ENCODE measurements at places on chromosomes 7 and 10.

GRCh38 chr7:151825721-151826120 is 51.2 kb downstream of the PRKAG2 start:
- no peak for DNase-seq

DNA sequence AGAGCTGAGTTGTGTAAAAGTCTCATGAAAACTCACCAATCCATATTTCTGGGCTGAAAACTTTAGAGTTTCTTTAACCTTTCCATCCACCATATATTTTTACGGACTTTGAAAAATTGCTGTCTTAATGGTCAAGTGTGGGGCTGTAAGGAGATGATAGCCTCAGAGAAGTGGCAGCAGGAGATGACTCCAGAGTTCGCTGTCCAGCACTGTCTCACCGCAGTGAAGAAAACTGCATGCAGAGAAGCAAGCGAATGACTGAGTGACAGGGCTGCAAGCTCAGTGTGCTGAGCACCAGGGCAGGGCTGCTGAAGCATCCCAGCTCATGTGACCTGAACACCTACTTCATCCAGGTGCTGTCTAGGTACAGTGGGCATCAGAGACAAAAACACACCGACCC is 564.5 kb downstream of the ACTR3B start:
- no peak for DNase-seq

DNA sequence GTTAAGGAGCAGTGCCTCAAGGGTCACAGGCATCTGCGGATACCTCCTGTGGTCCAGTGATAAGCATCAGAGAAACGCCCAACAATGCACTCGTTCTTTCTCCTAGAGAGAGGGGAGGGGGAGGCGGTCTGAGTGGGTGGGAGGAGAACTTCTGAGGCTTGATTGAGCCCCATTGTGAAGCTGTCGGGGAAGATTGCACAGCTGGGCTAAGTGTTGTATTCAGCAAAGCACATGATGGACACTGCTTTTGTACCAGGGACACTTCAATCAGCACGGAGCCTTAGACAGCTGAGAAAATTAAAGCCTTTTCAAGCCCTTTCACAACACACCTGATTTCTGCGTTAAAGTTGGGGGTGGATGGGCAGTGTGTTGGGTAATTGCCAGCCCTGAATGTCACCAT is 230.3 kb upstream of the GHITM start:
- no peak for DNase-seq

GRCh38 chr7:75559976-75560365 is 67.9 kb downstream of the SPDYE5 start:
- no peak for DNase-seq

- DNase-seq, result no peak
These were observed 95.3 kb downstream of the MYOF start for GRCh38 chr10:93386631-93387369.

DNA sequence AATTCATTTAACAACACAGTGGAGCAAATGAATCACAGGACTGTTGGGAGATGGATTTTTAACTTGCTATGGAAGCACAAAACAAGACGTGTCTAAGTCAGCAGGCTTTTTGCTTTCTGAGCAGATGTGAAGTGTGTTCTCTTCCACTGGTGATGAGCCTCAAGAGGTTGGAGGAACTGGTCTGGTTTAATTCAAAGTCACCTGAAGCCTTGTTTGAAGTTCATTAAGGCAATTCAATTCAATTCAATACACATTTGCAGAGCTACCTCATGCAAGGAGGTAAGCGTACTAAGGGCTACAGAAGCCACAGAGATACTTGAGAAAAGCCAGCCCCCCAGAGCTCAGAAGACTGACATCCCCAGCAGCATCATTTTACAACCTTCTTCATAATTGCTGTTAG is 68.4 kb upstream of the PALS2 start:
- DNase-seq, result no peak

DNA sequence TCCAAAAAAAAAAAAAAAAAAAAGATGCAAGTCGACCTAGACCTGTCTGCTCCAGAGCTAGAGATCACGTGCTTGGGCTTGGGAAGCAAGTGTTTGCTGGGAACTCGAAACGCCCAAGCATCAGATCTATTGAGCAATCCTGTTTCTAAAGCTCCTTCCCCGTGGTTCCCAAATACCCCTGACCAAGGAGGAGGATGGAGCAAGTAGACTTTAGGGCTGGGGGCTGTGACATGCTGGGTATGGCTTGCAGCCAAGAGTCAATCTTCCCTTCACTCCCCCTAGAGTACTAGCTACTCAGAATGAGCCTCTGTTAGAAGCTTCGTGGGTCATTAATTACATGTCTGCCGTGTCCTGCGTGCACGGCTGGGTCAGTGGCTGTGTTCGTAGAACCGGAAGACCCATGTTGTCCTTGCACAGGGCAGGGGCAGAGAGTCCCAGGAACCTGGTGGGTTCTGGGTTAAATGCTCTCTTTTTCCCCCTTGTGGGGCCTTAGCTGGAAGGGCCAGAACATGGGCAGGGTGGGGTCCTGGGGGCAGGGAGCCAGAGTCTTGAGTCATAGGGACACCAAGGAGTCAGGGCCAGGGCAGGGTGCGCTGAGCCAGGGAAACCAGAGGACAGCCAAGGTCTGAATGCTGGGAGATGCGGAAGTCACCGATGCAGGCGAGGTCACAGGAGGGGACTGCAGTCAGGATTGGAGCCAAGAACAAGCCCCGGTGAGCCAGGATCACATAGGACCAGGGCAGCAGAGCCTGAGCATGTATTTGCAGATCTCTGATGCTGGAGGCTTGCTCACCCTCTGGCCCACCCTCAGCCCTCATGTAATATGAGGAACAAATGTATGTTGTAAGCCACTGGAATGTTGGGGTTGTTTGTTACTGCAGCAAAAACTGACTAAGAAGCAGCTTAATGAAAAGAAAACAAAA is 34.6 kb upstream of the TPST1 start:
- peak; percentile 79 for DNase-seq

DNA sequence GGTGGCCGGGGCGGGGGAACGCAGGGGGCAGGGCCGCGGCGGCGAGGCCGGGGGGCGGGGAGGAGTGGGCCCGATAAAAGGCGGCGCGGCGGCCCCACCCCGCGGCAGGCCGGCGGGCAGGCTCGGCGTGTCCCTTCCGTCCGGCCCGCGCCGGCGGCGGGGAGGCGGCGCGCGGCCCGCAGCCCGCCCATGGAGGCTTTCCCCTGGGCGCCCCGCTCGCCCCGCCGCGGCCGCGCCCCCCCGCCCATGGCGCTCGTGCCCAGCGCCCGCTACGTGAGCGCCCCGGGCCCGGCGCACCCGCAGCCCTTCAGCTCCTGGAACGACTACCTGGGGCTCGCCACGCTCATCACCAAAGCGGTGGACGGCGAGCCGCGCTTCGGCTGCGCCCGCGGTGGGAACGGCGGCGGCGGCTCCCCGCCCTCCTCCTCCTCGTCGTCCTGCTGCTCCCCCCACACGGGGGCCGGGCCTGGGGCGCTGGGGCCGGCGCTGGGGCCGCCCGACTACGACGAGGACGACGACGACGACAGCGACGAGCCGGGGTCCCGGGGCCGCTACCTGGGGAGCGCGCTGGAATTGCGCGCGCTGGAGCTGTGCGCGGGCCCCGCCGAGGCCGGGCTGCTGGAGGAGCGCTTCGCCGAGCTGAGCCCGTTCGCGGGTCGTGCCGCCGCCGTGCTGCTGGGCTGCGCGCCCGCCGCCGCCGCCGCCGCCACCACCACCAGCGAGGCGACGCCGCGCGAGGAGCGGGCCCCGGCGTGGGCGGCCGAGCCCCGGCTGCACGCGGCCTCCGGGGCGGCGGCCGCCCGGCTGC is at the start of gene NANOS1:
Gene NANOS1, plus strand, starts transcription at position 102 of the 808 bp plus-strand sequence. Its CDS starts 88 bp downstream, at position 190.
- DNase-seq, result no peak

DNA sequence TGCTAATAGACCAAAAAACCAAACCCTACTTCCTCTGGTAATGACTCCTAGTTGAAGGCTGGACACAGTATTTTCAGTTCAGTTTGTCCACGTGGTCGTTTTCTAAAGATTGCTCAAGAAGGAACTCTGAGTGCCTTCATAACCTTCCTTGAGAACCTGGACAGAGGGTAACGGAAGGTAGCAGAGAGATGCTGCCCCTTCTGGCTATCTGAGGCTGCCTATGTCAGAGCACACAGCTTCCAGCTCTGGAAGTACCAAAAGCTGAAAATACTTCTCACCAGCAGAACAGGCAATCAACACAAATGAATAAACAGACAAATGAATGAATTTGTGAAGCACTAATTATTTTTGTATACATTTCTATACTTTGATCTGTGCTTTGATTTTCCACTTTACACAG is 85.2 kb downstream of the AMPH start:
- DNase-seq, result no peak

GRCh38 chr7:135831455-135832195 is 83.0 kb upstream of the FAM180A start:
- DNase-seq, result no peak

GRCh38 chr7:41637049-41637448 is 65.8 kb downstream of the INHBA start:
- DNase-seq, result no peak

- DNase-seq, result no peak
These were observed 22.6 kb downstream of the PLAC9 start for GRCh38 chr10:80154978-80155695.

GRCh38 chr7:80134115-80134535 is 506 bp upstream of the GNAI1 start:
- DNase-seq, result no peak

DNA sequence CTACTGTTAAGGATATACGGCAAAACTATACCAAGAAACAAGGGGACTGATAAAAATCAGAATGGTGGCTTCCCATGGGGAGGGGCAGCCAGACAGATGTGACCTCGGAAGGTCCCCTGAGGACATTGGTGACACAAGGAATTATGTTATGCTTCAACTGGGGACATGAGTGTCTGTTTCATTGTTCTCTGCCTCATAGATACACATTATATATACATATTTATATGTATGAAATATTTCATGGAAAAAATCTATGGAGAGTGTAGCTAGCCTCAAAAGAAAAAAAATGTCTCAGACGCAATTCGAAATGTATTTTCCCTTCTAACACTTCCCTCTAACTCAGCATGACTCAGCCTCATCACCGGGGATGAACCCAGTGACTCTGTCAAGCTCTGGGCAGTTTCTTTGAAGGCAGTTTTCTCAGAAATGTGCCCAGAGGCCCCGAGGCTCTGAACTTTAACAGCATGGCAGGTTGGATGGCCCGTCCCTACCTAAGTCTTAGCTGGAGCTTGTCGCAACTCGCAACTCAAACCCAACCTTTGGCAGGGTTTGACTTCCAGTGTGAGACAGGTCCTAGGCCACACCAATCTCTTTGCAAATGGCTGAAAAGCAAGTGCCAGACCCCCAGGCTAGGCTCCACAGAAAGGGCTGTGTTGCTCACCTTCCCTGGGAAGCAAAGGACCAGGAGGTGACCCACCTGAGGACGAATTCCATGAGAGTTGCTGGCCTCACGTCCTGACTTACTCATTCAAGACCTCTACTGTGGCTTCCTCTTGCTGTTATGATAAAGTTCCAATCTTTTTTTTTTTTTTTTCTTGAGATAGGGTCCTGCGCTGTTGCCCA is 86.9 kb downstream of the CARD11 start:
- DNase-seq, result no peak

GRCh38 chr7:103715376-103716120 is 269.5 kb upstream of the SLC26A5 start:
- DNase-seq, result no peak

DNA sequence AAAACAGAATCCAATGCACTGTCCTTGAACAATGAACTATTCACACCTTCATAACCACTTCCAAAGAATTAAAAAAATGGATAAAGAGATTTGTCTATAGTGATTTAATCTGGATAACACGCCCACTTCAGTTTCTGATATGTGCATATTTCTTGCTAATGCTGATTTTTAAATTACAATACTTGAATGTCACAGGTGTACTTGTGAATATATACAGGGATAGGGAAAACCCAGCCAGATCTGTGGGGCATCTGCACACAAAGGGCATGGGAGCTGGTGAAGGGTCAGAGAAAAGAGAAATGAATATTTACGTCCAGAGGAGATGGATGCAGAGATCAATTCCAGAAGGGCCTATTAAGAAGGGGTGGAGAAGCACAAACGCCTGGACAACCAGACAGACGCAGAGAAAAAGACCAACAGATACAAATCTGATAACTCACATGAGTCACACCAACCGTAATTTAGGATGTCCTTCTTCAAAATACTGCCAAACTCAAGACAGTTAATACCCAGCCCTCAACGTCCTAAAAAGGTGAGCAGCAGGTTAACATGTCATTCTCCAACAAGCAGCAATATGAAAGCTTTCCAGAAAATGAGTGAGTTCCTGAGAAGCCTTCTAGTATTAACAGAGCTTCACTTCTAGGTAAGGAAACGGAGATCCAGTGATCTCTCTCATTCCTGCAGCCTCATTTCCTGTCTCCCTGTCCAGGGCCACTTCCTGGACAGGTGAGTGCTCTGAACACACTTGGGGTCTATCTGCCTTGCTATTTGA is 41.9 kb downstream of the PIP4K2A start:
- DNase-seq, result no peak

DNA sequence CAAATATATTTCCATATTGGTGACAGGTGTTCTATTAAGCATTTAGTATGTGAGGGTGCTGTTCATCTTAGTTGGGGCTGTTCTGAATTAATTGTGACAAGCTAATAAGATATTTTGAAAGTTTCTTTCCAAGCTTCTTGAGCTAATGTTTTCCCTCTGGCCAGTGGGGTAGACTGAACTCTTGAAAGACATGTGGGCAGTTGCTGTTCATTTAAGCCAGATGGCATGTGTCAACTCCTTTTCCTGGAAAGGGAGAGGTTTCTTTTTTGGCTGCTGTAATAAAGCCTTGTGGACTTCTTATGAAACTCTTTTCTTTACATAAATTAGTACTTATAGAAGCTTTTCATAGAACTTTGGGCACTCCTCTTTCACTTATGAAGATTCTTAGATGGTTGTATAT is 21.7 kb downstream of the RAB18 start:
- DNase-seq, result no peak

DNA sequence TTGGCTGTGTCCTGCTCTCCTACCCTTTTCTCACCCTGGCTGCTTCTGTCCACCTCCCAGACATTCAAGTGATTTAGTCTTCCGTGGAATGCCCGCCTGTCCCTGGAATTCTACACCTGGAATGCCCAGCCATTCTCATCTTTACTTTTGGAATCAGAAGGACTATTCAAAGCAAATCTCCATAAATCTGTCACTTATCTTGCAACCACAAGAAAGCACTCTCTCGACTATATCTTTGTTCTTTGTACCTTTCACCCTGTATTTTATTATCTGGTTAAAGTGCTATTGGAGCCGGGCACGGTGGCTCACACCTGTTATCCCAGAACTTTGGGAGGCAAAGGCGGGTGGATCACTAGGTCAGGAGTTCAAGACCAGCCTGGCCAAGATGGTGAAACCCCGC is 79.3 kb upstream of the KMT2E start:
- DNase-seq, result no peak

GRCh38 chr7:114450431-114450830 is 35.8 kb downstream of the FOXP2 start:
- no peak for DNase-seq

GRCh38 chr10:75860009-75860408 is 428.6 kb downstream of the LRMDA start:
- peak; percentile 30 for DNase-seq

- no peak for DNase-seq
These were observed 90.9 kb upstream of the IKZF1 start for GRCh38 chr7:50213622-50214017.

GRCh38 chr7:27784399-27785053 is 44.6 kb downstream of the TAX1BP1 start:
- no peak for DNase-seq

Measured in testis (tissue), 5 donors.